ENCODE measurements at places on chromosomes 16 and 17. TPM values are rescaled to one million over a fixed set of nuclear protein-coding genes. Genes with fewer than 3 reads are reported as not detected.

Gene PKMYT1
- total RNA-seq = 6.9 TPM

Gene TMEM114
- not detected for total RNA-seq

DNA sequence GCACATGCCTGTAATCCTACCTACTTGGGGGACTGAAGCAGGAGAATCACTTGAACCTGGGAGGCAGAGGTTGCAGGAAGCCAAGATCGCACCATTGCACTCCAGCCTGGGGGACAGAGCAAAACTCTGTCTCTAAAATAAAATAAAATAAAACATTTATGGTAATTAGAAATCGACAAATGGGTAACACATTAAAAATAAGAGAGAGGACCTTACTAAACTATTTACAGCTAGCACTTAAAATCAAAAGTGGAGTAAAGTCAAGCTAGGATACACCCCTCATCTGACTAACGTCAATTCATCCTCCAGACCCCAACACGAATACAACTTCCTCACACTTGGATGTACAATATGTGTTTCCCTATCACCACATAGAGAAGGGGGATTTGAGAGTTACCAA lies 27.8 kb upstream of the RHOT1 start:
- no peaks in the 10 kb centered on the region for H3K27me3 ChIP-seq
- H3K27ac ChIP-seq = no peak overlapping the region
- peaks cover 10% of the 10 kb centered on the region for H3K4me1 ChIP-seq
- H3K36me3 ChIP-seq = no peaks in the 10 kb centered on the region

DNA sequence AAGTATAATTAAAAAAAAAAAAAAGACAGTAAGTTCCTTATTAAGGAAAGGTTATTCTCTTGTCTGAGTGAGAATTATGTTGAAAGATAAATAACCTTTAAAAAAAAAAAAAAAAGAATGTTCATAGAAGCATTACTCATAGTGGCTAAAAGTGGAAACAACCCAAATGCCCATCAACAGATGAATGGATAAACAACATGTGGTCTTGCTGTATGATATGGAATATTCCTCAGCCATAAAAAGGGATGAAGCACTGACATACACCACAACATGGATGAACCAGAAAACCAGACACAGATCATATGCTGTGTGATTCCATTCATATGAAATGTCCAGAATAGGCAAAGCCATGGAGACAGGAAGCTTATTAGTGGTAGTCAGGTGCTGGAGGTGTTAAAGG lies 9.2 kb upstream of the CCNF start:
- no peak for DNase-seq
- no peak overlapping the region for H3K4me3 ChIP-seq
- H3K27me3 ChIP-seq = no peaks in the 10 kb centered on the region
- no peak overlapping the region for H3K27ac ChIP-seq

- H3K4me3 ChIP-seq = no peak overlapping the region
- no peak overlapping the region for H3K27ac ChIP-seq
Measured at GRCh38 chr17:36879027-36879426, 58.2 kb upstream of the LHX1 start.

- H3K27ac ChIP-seq = no peak overlapping the region
- DNase-seq = no peak
- no peak overlapping the region for H3K4me3 ChIP-seq
- H3K36me3 ChIP-seq = no peaks in the 10 kb centered on the region
- no peaks in the 10 kb centered on the region for H3K27me3 ChIP-seq
- peaks cover 14% of the 10 kb centered on the region for H3K4me1 ChIP-seq
Measured at GRCh38 chr16:67009158-67009557, 19.8 kb upstream of the CBFB start.

- H3K4me3 ChIP-seq = no peak overlapping the region
- H3K27ac ChIP-seq = no peak overlapping the region
- H3K4me1 ChIP-seq = no peaks in the 10 kb centered on the region
- no peaks in the 10 kb centered on the region for H3K27me3 ChIP-seq
Measured at GRCh38 chr17:36671144-36671543, 69.8 kb downstream of the MRM1 start.

DNA sequence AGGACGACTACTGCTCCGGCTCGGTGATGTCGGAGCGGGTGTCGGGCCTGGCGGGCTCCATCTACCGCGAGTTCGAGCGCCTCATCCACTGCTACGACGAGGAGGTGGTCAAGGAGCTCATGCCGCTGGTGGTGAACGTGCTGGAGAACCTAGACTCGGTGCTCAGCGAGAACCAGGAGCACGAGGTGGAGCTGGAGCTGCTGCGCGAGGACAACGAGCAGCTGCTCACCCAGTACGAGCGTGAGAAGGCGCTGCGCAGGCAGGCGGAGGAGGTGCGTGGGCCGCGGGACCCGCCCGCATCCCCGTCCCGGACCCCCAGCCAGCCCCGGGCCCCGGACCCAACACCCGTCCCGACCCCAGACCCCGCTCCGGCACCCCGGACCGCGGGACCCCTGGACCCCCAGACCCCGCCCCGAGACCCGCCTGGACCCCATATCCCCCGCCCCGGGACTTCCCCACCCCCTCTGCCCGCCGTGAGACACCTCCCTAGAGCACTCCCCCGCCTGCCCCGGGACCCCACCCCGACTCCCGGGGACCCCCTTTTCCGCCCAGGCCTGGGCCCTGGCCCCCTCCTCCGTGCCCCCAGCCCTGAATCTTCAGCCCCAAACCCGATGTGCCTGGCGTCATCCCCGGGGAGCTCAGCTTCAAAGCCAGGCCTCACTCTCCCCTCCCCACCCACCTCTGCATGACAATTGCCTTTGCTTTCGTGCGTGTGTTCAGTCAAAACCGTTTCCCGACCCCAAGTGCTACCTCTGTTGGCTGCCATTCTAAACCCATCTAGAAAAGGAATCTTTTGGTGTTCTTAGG lies 594 bp downstream of the MAPK8IP3 start:
- peak overlapping the region; percentile 82 for H3K27ac ChIP-seq
- H3K4me1 ChIP-seq = peaks cover 40% of the 10 kb centered on the region
- H3K27me3 ChIP-seq = no peaks in the 10 kb centered on the region
- H3K4me3 ChIP-seq = peak overlapping the region; percentile 94

Gene INPP5K
- total RNA-seq = 96.0 TPM

Gene CACNA1G
- 4.9 TPM for total RNA-seq

- H3K36me3 ChIP-seq = no peaks in the 10 kb centered on the region
- H3K27me3 ChIP-seq = no peaks in the 10 kb centered on the region
- H3K27ac ChIP-seq = no peak overlapping the region
- no peak overlapping the region for H3K4me3 ChIP-seq
- no peaks in the 10 kb centered on the region for H3K4me1 ChIP-seq
Measured at GRCh38 chr16:27441276-27441675, 39.3 kb downstream of the IL21R start.

- no peak overlapping the region for H3K4me3 ChIP-seq
- H3K27ac ChIP-seq = no peak overlapping the region
- H3K27me3 ChIP-seq = no peaks in the 10 kb centered on the region
- no peak for DNase-seq
Measured at GRCh38 chr16:81275064-81275532, 36.6 kb downstream of the BCO1 start.

Gene TOX3
- total RNA-seq = 1.2 TPM

DNA sequence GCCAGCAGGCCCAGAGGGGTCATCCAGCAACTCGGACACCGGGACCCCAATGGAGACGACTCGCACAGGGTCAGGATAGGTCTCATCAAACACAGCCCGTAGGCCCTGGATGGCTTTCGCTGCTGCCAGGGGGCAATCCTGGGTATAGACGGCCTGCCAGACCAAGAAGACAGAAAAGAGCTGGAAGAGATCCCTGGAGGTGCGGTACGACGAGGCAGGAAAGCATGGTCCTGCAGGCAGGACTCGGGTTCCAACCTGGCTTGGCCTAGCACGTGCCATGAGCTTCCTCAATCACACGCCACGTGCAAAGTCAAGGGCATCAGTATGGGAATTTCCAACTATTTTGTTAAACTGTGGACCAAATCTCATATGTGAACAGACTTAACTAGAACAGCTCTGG lies 6.3 kb upstream of the EXOSC6 start:
- no peaks in the 10 kb centered on the region for H3K4me1 ChIP-seq
- H3K4me3 ChIP-seq = no peak overlapping the region
- no peak overlapping the region for H3K27ac ChIP-seq

DNA sequence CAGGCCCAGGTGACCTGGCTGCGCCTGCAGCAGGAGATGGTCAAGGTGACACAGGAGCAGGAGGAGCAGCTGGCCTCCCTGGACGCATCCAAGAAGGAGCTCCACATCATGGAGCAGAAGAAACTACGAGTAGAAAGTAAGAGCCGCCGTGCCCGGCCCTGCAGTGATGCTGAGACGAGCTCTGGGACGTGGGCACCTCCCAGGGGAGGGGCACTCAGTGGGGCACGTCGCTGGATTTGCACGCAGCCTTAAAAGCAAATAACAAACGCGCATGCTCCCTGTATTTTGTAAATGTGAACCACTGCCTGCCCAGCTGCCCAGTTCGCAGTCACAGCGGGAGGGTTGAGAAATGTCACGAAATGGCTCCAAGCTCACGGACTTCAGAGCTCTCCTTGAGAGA lies 15.3 kb upstream of the GAA start:
- no peaks in the 10 kb centered on the region for H3K36me3 ChIP-seq
- no peak overlapping the region for H3K27ac ChIP-seq
- no peaks in the 10 kb centered on the region for H3K4me1 ChIP-seq
- no peak overlapping the region for H3K4me3 ChIP-seq
- no peaks in the 10 kb centered on the region for H3K27me3 ChIP-seq

Gene VPS35
- total RNA-seq = 63.3 TPM

DNA sequence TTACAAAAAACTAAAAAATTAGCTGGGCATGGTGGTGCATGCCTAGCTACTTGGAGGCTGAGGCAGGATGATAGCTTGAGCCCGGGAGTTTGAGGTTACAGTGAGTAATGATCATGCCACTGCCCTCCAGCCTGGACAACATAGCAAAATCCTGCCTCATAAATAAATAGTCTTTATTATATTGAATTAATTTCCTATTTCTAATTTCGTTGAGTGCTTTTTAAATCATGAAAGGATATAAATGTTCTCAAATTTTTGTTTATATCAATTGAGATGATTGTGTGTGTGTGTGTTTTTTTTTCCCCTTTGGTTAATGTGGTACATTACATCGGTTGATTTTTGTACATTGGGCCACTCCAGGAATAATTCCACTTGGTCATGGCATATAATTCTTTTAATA lies 32.0 kb upstream of the AQP8 start:
- no peak overlapping the region for H3K4me3 ChIP-seq
- no peak for DNase-seq
- H3K27me3 ChIP-seq = no peaks in the 10 kb centered on the region
- H3K36me3 ChIP-seq = no peaks in the 10 kb centered on the region

Gene CCL17
- not detected for total RNA-seq

Gene NTN1
- total RNA-seq = 4.7 TPM

DNA sequence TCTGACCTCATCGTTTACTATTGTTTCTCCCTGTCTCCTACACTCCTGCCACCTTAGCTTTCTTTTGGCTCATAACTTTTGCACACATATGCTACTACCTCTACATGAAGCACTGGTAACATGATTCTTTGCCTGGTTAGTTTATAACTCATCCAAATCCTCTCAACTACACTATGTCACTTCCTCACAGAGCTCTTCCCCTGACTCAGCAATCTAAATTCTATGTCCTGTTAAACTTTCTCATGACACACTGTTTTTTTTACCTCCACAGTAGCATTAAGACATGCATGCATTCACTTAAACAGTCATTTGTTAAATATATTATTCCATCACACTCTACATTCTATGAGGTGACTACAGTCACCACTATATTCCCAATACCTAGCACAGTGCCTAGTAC lies 19.7 kb downstream of the APPBP2 start:
- no peak overlapping the region for H3K4me3 ChIP-seq
- no peak for DNase-seq
- H3K27ac ChIP-seq = no peak overlapping the region

Gene KRTAP4-5
- not detected for total RNA-seq

DNA sequence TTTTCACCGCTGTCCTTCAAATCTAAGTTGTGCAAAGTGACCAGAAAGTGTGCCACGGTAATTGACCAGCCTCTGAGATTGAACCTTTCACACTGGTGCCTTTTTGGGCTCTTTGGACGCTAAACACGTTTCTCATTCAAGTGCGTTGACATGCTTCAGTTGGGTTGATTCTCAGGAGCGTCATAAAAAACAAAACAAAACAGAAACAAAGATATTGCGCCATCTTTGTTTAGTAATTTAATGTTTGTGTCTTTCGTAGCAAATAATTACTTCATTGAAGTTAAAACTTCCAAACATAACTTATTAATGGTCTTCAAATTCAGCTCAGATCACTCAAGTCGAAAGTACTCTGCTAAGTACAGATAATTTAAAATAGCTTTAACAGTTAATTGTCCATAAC lies 80.2 kb downstream of the OR1D5 start:
- peak overlapping the region; percentile 47 for H3K27ac ChIP-seq
- H3K4me3 ChIP-seq = no peak overlapping the region
- DNase-seq = no peak
- no peaks in the 10 kb centered on the region for H3K36me3 ChIP-seq
- H3K27me3 ChIP-seq = no peaks in the 10 kb centered on the region

Gene CYBA
- 188 TPM for total RNA-seq

DNA sequence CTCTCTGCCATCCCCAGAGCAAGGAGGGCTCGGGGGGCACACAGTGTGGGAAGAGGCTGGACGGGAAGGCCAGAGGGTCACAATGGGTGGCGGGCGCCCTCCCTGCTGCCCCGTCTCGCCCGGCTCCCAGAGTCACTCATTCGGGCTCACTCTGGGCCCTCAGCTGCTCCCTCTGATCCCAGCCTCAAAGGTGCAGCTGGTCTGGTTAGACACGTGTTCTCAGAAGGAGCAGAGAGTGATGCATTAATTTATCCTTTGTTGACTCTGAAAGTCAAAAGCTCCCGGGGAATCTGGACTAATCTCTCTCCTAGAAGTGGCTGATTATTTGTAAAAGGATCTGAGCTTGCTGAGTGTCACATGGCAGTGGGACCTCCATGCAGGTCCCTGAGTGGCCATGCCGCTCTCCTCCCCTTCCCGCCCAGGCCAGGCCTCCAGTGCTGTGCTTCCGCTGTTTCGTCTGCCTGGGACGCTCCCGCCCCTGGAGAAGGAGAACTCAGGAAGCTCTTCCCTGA lies 87.5 kb downstream of the SEC14L1 start:
- H3K4me3 ChIP-seq = no peak overlapping the region
- peak overlapping the region; percentile 59 for H3K27ac ChIP-seq
- no peaks in the 10 kb centered on the region for H3K27me3 ChIP-seq
- no peak for DNase-seq

GRCh38 chr16:57562066-57562465 lies 19.6 kb downstream of the ADGRG5 start:
- no peaks in the 10 kb centered on the region for H3K36me3 ChIP-seq
- no peak overlapping the region for H3K27ac ChIP-seq
- no peak overlapping the region for H3K4me3 ChIP-seq
- no peak for DNase-seq
- H3K27me3 ChIP-seq = no peaks in the 10 kb centered on the region
- H3K4me1 ChIP-seq = no peaks in the 10 kb centered on the region

GRCh38 chr17:57418463-57419246 lies 162.3 kb downstream of the MSI2 start:
- no peak overlapping the region for H3K27ac ChIP-seq
- H3K36me3 ChIP-seq = no peaks in the 10 kb centered on the region
- DNase-seq = no peak
